Dermis blood vessel endothelial cell (primary cell): ENCODE measurements at places on chromosomes 12 and 14. TPM values are rescaled to one million over a fixed set of nuclear protein-coding genes. Genes with fewer than 3 reads are reported as not detected.

The NDUFA9 gene
- total RNA-seq = 54.5 and 75.2 TPM in 2 replicates

The DBX2 gene
- not detected in 2 replicates for total RNA-seq

The AMDHD1 gene
- total RNA-seq = 0.28 TPM in 1 of 2 replicates, not detected in the other

The CD4 gene
- not detected in 2 replicates for total RNA-seq
